Erythroblast (primary cell): ENCODE measurements at places on chromosomes 16 and 17.
A peak's percentile ranks its signal among the peaks of the same experiment; 100 is the strongest.

DNA sequence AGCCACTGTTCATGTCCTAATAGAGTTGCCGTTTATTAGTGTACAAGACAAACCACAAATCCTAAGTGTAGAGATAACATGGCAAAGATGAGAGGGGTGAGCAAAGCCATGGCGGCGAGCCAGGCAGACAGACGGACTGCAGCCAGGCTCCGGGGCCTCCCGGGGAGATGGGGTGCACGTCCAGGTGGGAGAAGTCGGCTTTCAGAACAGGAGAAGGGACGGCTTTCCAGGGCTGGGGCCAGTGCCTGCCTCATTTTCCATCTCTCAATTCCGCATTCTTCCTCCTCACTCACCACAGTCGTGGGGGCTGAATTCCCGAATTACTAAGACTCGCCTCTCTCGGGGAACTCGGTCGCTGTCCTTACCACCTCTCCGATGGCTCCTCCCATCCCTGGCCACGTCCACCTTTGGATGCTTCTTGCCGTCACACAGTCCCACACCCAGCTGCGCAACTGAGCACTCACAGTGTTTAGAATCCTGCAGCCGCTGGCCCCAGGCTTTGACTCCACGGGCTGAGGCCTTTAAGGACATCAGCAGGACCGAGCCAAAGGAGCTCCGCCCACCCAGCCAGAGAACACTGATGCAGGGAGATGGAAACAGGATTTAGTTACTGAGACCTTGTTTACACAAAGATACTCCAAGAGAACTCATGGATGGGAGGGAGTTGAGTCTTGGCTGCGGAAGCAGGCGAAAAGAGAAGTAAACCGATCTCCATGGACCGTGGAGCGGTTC is 59.7 kb downstream of the RNF112 start:
- no peak for DNase-seq

DNA sequence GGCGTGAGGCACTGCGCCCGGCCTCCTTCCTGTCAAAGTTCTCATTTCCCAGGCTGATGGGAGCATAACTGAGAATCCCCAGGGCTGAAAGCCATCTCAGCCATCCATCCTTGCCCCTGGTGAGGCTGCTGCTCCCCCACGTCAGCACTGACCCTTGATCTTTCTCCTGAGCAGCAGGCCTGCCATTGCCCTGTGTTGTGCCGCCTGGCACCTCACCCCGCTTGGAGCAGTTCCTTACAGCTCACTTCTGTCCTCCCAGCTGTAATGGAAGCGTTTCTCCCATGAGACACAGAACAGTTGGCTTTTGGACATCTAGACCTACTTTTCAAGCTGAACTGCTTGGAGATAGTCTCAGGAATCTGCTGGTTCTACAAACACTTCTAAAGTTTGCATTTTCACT is 51.5 kb downstream of the OR1D5 start:
- DNase-seq, result no peak

- no peak for DNase-seq
Observed at GRCh38 chr17:68097161-68097805, 61.7 kb downstream of the KPNA2 start.

DNA sequence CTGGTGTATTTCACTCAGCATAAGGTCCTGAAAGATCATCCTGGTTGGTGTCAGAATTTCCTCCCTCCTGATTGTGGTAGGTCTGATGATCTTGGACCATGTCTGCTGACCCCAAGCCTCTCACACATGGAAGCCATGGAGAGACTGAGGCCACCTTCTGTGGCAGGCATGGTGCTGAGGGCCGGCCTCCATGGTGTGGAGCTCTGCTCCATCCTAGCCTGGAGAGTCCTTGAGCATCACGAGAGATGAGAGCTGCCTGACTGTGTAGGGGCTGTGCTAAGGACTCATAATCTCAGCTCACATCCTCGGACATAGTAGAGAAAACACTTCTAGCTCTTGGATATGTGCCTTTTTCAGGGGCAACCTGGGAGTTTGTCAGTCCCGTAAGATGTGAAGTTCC is 40.6 kb downstream of the MPRIP start:
- DNase-seq, result no peak

DNA sequence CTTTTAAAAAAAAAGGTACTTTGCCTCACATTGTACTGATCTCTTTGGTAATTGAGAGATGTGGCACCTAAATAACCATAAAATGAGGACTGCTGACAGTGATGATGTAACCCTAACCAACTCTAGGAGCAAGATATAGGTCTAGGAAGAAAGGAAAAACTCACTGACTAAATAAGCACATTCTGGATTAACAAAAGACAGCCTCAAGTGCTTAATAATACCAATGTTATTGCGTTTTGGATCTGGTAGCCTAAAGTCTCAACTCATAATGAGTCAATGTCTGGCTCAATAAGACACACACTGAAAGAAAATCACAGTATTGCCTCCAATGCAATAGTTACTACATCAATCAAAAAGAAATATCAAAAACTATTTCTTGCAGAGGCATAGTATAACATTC is 3.0 kb downstream of the ERN1 start:
- no peak for DNase-seq

GRCh38 chr17:7589204-7589868 is 558 bp downstream of the SOX15 start:
- DNase-seq, result peak; percentile 88

- DNase-seq, result no peak
Observed at GRCh38 chr16:2586241-2586640, 48.4 kb downstream of the PDPK1 start.

DNA sequence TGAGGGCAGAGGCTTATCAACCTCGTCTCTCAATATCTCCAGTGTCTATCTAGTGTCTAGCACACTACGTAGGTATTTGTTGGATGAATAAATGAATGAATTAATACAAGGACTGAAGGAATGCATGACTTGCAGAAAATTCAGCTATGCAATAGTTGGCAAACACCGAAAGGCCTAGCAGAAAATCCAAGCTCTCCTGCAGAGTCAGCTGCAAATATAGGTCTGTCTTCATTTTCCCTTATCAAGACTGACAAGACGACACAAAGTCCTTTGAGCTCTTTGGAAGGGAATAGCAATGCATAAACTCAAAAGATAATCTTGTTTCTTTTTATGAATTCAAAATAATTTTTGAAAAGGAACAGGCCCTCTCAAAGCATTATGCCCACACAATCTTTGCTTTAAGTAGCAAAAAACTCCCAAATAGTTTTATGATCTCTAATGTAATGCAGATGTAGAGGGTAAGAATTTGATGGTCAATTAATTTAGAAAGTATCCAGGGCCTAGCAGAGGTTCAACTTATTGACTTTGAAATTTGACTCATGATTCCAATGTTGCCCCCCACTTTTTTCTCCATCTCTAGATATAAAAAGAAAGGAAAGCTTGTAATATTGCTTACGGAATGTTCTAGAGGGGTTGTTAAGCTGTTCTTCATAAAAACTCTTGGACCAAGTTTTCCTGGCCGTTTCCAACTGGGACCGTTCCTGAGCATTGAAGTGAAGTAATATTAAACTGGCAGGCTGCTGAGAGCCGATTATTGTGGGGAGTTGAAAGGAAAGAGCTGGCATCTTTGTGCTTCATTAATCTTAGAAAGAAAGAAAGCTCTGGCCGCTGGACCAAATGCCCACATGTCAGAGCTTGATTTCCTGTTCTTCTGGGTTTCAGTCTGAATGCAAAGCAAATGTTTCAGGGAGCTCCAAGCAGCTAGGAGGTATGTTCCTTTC is 227.3 kb downstream of the HS3ST3A1 start:
- DNase-seq, result no peak

DNA sequence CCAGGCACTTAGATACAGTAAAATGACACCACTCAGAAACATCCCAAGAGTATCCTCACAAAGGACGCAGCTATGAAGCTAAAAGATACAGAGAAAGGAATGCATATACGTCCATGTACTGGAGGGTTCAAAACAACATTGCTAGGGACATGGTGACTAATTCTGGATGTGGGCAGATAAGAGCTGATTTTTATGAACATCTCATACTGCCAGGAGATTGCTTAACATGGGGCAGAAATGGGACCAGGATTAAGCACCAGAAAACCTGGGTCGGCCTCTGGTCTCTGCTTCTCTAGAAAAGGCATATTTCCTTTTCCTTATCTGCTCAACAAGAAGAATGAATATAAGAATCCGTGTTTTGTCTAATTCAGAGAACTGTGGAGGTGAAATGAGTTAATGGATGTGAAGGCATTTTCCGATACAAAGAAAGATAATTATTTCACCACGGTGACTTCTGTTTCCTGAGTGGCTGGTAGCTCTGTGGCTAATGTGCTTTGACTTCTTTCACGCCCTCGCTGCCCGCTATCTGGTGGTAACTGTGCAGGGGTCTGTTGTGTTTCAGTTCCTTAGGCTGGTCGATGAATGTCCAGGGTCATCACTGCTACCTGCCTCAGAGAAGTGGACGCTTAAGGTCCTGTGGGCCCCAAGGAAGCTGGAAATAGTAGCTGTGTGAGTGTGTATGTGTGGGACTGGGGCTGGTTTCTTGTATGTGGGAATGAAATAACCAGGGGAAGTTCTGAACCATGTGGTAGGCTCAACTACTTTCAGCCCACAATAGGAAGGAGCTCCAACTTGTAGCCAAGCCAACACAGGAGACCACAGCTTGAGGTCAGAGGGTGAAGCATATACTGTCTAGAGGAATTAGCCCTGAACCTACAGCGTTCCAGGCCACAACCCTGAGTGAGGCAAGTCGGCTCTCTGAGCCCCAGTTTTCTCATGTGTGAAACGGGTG is 15.8 kb upstream of the CCL5 start:
- no peak for DNase-seq

DNA sequence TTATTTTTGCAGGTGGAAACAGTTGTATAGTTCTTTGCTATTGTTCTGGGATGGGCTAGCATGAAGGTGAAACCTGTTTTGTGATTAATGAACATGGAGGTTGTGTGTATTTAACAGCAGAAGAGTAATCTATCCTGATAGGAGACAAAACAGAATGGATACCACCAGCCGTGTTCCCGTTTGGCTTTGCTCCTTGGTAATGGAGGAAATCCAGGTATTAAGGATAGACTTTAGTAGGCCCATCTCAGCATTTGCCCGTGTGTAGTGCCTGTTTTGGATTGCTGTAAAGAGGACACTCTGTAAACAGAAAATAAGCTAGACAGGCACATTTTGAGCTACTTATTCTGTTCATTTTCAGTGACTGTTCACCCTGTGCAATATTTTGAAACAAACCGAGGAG is 215.1 kb downstream of the RBFOX1 start:
- no peak for DNase-seq

DNA sequence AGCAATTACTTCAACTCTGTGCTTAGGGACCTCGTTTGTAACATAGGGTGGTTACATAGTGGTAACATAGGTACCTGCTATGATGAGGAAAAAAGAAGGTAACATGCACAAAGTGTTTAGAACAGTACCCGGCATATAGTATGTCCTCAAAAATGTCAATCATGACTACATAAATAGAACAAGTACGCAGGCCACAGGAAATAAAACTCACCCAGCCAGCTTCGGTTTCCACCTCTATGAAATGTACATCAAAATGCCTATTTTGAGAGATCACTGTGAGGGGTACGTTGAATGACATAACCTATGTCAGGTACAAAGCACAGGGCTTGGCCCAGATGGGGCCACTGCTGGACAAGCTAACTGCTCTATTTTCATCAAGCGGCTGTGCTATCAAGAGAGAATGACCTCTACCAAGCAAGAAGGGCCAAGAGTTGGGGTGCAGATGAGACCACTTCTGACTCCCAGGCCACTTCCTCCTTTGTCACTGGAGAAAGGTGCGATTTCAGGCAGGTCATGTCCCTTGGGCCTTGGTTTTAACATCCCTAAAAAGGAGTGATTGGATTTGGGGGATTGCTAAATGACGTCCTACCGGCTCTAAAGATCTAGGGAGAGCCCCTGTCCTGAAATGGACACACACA is 45.4 kb downstream of the WSB1 start:
- no peak for DNase-seq

GRCh38 chr16:31409433-31409832 is 16.3 kb downstream of the ITGAD start:
- DNase-seq, result no peak

DNA sequence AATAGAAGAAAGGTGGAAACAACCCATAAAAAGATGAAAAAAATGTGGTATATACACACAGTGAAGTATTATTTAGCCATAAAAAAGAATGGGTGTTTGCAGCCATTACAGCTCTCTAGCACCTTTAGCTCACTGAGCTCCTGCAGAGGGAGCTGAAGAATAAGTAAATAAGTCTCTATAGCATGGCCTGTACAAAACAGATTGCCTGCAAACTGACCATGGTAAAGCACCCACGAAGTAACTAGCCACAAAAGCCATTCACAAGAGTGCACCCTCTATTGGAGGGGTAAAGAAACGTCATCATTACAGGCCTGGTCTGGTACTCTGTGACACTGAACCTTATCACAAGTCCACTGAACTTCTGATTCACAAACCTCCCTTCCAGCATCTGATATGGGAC is 76.3 kb downstream of the USP32 start:
- DNase-seq, result peak; percentile 81

DNA sequence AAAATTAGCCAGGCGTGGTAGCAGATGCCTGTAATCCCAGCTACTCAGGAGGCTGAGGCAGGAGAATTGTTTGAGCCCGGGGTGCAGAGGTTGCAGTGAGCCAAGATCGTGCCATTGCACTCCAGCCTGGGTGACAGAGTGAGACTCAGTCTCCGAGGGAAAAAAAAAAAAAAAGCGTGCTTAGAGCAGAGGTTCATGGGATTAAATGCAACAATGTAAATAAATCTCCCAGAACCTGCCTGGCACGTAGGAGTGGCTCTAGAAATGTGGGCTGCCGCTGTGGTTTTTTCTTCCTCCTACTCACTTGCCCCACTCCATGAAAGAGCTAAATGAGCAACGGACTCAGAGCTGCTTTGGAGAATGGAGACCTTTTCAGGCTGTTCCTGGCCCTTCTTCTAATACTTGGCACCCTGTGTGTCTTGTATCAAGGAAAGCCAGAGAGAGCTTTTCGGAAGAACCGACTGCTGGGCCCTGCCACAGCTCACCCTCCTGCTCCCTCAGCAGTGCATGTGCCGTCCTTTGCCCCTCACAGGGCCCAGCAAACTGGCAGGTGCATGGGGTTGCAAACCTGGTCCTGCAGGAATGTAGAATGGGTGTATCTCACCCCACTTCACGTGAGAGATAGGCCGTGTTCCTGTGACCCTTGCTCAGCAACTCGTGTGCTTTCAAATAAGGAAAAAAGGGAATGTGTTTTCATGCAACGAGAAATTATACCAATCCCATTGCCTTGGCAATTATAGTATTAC is 52.0 kb downstream of the LDHD start:
- peak; percentile 64 for DNase-seq

GRCh38 chr16:71364133-71364681 is 5.7 kb downstream of the CALB2 start:
- DNase-seq, result no peak

GRCh38 chr16:25264597-25264996 is 7.0 kb upstream of the ZKSCAN2 start:
- DNase-seq, result peak; percentile 49

DNA sequence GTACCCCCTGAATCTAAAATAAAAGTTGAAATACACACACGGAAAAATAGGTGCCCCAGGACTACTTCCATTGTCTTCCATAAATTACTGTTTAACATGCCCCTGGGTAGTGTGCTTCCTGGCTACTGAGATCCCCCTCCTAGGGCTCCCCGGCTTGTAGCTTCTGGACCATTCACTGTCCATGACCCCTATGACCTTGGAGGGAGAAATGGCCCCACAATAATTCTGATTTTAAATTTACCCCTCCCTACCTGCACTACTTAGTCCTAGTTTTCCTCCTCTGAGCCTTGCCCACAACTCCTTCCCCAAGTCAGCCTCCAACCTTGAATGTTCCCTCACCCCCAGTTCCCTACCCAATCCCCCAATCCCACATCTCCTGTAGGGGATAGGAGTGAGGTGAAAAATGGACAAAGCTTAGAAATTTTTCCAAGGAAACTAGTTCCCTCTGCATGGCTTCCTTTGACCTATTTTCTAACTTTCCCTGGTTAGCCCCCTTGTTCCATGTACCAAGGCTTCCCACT is 9.5 kb upstream of the MSL1 start:
- DNase-seq, result no peak

GRCh38 chr17:4877089-4877488 is 22.2 kb upstream of the C17orf107 start:
- DNase-seq, result no peak
